RPMI8226 (cell line): ENCODE measurements at places on chromosomes 1 and 21.

GRCh38 chr1:160567858-160568682 lies 11.2 kb downstream of the CD84 start:
- no peak for DNase-seq

DNA sequence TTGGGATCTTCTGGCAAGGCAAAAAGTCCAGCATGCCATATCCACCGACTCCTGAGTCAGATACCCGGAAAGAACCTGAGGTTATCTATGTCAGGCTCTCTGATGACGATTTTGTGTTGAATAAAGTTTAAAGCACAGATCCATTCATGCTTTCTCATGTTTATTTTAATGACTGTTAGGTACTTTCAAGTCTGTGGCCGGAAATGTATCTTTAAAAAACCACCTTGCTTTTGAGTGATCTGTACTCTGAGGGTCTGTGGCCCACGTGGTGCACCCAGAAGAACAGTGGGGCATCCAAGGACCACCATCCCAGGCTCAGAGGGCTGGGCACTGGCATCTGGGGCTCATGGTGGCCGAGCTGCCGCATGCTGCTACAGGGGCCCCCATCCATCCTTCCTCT lies 30.1 kb upstream of the VASH2 start:
- DNase-seq, result no peak

DNA sequence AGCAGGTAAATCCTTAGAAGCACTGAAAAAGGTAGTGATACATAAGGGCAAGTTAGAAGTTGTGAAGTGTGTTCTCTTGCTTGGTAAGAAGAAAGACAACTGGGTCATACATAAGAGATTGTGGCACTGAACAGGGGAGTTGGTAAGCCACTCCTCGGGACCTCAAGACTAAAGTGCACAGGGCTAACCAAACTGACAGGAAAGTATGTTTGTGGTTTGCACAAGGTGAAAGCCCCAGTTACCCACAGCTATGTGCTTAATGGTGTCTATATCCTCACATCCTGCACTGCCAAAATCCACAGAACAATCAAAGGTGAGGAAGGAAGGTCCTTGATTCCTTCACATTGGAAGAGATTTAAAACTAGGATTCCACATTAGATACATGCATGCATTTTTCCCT lies 276.5 kb downstream of the DNM3 start:
- no peak for DNase-seq

DNA sequence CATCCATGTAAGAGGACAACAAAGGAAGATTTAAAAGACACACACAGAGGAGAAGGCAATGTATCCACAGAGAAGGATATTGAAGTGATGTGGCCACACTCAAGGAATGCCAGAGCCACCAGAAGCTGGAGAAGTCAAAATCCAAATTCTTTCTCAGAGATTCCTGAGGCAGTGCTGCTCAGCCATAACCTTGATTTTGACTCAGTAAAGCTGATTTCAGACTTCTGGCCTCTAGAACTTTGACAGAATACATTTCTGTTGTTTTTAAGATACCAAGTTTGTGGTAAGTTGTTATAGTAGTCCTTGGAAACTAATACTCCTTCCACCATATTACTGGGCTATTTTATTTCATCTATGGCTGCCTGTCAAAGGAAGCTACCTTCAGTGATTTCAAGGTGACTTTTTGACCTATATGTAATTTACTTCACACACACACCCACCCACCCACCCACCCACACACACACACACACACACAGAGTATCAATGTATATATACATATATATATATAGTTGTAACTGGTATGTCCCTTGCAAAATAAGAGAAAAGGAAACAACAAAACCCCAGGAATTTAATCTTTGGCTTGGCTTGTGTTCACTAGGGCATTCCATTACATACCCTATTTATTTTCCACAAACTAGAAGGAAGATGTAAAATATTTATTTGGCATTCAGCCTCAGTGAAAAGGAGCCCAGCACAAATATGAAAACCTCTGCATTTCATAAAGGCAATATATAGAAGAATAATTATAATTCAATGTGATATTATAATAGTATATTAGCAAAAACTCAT lies 142.1 kb upstream of the PTGFR start:
- no peak for DNase-seq

GRCh38 chr21:44466996-44467858 lies 11.9 kb downstream of the LRRC3 start:
- no peak for DNase-seq

GRCh38 chr1:39826583-39826982 lies 37.9 kb upstream of the BMP8B start:
- no peak for DNase-seq

- no peak for DNase-seq
These were observed 14.6 kb downstream of the ZNF362 start for GRCh38 chr1:33270808-33271465.

DNA sequence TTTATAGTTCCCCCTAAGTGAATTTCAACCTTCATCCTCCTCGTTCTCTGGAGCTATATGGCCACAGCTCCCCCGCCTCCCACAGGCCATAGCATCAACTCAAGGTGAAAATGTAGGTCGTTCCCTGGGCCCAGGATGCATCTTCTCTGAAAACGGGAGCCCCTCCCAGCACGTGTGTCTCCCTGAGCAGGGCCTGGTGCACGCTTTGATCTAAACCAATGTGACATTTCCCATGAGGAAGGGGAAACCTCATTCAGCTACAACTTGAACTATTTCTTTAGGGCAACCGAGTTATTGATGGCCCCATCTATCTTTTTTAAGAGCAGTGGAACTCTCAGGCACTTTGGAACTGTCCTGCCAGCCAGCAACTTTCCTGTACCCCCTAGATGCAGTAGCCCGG lies 57.8 kb upstream of the BACE2 start:
- DNase-seq, result no peak

GRCh38 chr1:71106658-71107322 lies 26.0 kb upstream of the ZRANB2 start:
- no peak for DNase-seq

DNA sequence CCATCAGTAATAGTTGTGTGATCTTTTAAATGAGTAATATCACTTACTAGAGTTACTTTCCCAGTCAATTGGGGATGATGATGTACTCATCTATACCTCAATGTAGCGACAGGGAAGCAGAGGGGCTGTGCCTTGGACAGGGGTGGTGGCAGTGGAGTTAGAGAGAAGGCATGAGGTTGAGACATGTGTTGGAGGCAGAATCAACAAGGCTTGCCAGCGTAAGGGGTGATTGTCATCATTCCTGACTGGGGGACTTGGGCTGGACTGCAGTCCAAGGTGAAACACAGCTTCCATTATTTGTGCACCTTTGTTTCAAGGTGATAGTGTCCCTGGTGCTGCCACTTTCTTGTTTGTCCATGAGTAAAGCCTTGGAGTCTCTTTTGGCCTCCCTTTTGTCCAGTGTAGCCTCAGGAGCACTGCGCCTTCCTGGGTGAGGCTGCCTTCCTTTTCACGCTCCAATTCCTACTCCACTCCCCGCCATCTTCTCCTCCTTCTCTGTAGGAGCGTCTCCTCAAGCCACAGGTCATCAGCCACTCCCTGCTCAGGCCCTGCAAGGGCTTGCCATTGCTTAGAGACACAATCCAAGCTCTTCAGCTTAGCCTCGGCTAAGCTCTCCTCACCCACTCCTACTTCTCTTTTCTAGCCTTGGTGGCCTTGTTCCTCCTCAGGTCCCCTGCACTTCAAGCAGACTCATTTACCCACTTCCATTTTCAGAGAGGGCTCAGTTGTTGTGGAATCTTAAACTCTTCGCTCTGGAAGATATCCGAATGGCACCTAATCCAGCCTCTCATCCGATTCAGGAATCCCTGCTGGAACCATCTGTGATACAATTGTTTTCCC lies 77.6 kb upstream of the CD34 start:
- no peak for DNase-seq

- no peak for DNase-seq
These were observed 67.3 kb upstream of the ERRFI1 start for GRCh38 chr1:8093221-8093980.

GRCh38 chr1:106637566-106637965 lies 418.9 kb upstream of the PRMT6 start:
- DNase-seq, result no peak
